ENCODE measurements at places on chromosomes 1 and 21.

DNA sequence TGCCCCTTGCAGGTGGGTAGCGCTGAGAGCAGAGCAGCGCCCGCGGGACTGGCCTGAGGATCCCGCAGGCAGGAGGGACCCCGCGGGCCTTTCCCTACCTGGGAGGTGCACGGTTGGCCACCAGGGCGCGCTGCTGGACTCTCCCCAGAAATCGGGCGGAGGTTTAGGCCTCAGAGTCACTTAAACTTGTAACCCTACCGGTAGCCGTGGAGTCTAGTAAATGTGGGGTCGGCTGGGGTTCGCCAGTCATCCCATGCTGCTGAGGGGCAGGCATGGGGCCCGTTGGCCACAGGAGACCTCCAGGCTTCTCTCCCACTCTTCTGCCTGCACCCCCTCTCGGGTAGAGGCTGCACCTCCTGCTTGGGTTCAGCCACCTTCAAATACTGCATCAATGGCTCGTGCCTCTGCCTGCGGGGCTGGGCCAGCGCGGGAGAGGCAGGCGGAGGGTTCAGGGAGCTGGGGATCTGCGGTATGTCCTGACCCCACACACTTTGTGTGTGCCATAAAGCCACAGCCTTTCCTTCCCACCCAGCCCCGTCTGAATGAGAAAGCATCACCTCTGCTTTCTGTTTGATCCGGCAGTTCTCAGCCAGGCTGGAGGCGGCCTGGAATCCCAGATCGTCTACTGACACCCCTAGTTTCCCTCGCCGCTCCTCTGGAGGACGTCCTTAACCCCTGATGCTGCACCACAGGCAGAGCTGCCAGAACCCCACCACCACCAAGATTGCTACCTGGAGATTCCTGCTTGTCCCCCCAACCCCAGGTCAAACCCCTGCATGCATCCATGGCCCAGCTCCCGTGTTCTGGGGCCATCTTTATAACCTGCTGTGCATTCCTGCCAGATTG lies 12.3 kb upstream of the GSTM4 start:
- DNase-seq = no peak

- DNase-seq = no peak
These were observed 1169.2 kb upstream of the B3GALT2 start for GRCh38 chr1:194355488-194356106.

- no peak for DNase-seq
These were observed 24.9 kb downstream of the CROCC start for GRCh38 chr1:16946646-16947045.

GRCh38 chr1:79796434-79796833 lies 789.9 kb upstream of the ADGRL4 start:
- no peak for DNase-seq

DNA sequence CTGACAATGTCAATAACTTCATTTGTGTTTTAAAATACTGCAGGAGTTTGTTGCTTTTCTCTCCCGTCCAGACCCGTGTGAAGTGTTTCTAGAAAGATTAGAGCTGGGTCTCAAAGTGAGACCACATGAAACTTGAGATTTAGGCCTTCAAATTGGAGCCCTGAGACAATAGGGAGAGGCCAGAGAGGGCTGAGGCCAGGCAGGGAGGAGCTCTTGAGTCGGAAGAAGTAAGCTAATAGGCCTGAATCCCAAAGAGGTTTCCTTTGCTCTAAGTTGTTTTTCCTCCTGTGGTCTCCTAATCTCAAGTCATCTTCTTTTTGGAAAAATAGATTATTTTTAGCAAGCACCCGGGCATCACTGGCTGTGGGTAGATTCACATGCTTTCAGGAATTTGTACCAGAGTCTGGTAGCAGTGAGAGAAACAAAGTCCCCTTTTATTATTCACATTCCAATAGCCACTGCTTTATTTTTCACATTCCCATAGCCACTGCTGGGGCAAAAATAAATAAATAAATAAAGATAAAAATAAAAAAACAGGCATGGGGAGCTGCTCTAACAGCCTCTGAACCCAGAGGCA lies 25.6 kb downstream of the CD244 start:
- DNase-seq = no peak

DNA sequence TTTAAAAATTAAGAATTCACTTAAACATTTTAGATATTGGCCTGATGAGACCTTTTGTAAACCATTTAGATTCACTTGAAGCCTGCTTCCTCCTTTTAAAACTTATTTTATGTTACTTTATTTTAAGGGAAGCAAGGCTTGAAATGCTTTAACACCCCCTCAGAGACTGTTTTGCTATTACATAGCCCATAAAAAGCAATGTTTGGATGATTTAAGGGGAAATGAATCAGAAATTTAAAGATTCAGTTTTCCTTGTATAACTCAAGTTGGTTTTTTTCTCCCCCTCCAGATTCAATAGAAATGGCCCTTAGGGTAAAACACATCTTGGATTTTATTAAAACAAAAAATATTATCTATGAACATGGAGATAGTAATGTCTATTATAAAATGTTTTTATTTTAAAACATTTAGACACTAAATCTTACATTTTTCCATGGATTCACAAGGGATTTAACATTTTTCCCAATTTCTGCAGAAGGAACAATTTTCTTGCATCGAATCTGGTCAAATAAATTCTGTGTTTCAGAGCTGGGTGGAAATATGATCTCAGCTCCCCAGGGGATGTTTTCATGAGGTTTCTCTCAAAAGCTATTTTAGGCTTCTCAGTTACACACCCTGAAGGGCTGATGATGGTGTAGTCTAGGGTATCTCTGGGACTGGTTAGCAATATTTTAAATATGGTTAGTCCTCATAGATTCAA lies 69.3 kb upstream of the WARS2 start:
- no peak for DNase-seq

DNA sequence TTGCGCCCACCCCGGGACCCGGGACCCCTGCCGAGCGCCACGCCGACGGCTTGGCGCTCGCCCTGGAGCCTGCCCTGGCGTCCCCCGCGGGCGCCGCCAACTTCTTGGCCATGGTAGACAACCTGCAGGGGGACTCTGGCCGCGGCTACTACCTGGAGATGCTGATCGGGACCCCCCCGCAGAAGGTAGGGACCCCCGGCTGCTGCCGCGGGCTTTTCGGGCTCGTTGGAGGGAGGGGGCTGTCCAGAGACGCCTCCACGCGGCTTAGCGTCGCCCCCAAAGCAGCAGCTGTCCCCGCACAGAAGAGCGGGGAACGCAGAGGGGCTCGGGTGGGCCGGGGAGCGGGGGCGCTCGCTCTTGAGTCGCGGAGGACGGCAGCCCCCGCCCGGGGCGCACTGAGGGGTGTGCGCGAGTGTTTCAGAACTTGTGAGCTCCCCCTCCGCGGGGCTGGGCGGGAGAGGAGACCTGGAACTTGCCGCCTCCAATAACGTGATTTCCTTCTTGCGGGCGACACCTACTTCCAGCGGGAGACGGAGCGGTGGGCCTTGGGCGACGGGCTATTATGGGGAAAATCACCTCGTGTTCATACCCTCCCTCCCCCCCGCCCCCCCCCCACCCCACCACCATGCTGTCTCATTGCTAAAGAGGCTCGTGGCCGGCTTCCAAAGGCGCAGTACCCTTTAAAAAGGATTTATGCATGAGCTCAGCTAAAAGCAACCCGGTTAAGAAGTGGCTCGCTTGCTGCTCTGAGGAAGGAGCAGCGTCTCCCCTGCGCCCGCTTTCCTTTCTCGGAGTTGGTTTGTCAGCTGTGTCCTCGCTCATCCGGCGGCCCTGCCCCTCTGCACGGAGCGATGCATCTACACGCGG lies 664 bp downstream of the BACE2 start:
- peak; percentile 43 for DNase-seq

- DNase-seq = no peak
These were observed 6.7 kb downstream of the CNIH3 start for GRCh38 chr1:224622831-224623230.

- no peak for DNase-seq
These were observed 71.1 kb downstream of the RABGAP1L start for GRCh38 chr1:174230399-174230798.

- DNase-seq = no peak
These were observed 96.0 kb downstream of the MAB21L3 start for GRCh38 chr1:116207126-116207735.

GRCh38 chr1:119564548-119564947 lies 57.5 kb downstream of the HSD3B1 start:
- DNase-seq = no peak

DNA sequence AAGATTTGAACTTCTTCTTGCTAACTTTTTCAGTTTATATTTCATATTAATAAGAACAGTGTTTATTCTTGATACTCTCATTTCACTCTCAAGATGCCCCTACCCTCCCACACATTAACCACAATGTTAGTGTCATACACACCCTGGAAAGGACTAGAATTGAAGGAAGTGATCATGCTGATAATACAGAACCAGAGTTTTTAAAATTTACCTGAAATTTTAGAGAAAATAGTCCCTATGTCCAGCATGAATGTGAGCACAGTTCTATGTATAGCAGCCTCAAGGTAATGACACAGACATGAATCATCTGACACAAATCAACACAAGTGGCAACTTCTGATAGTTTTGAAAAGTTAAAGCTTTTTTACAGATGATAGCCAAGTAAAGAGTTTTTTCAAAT lies 26.0 kb downstream of the RGS1 start:
- DNase-seq = no peak

GRCh38 chr1:247112479-247112781 lies 8.3 kb upstream of the ZNF669 start:
- DNase-seq = no peak

GRCh38 chr1:34532113-34532512 lies 222.7 kb upstream of the GJB5 start:
- no peak for DNase-seq

DNA sequence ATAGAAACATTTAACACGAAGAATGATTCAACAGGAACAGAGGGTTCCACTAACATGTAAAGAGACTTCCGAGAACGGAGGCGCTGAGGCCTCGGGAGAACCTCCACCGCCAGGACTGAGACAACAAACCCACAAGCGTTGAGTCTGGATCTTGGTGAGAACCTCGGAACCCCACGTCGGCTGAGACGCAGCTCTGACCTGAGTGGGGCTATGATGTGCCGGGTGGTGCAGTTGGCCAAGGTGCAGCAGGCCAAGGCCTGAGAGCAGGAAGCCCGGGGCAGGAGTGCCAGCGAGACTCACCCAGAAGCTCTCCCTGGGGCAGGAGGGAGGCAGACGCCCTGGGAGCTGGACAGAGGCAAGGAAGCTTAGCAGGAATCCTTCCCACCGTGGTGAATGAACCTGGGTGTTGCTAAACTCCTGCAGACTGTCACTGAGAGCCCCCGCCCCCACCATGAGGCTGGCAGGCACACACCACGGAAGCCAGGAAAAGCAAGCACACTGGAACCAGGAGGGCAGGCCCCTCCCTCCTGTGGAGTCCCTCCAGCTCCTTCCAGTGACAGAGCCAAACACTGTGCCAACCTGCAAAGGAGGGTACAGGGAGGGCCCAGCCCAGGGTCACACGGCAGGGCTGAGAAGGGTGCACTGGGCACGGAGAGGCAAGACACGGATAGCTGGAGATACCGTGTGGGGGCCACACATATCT lies 34.8 kb downstream of the WDR4 start:
- no peak for DNase-seq

GRCh38 chr1:229803626-229804217 lies 177.7 kb downstream of the URB2 start:
- no peak for DNase-seq

- peak; percentile 73 for DNase-seq
These were observed at the start of gene RAB29 for GRCh38 chr1:205775015-205775716. Gene RAB29 (minus strand): TSS chr1:205775482. CDS start chr1:205774956, 526 bp downstream.

DNA sequence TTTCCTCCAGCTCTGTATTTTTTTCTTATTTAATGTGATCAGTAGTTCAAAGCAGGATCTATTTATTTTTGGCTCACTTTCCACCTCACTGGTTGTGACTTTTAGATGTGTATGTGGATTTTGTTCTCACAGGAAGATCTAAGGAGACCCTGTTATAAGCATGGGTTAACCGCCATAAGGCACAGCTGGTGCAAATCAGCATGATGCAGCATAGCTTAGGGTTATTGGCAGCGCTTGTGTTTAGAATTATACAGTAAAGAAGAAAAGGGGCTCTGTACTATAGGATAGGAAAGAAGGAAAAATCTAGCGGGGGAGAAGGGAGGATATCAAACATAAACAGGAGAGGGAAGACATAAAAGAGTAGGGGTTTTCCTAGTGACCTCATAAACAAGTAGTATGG lies 26.9 kb upstream of the RGL1 start:
- DNase-seq = no peak
